Endodermal cell (in vitro differentiated cells): ENCODE measurements at places on chromosomes 1 and 21. TPM values are rescaled to one million over a fixed set of nuclear protein-coding genes. Genes with fewer than 3 reads are reported as not detected.

GRCh38 chr21:46124926-46125845, 27.3 kb downstream of the COL6A2 start:
- DNase-seq: peak; percentile 32
- H3K4me1 ChIP-seq: no peaks in the 10 kb centered on the region
- no peak overlapping the region for H3K4me3 ChIP-seq
- no peak overlapping the region for H3K27ac ChIP-seq
- H3K36me3 ChIP-seq: peaks cover 37% of the 10 kb centered on the region

GRCh38 chr1:233300326-233300725, 4.8 kb upstream of the PCNX2 start:
- no peak overlapping the region for H3K27ac ChIP-seq
- no peak overlapping the region for H3K4me3 ChIP-seq
- no peaks in the 10 kb centered on the region for H3K4me1 ChIP-seq
- no peak for DNase-seq

GRCh38 chr1:240338837-240339236, 247.2 kb downstream of the FMN2 start:
- H3K27me3 ChIP-seq: no peaks in the 10 kb centered on the region
- H3K36me3 ChIP-seq: peaks cover 39% of the 10 kb centered on the region
- H3K4me3 ChIP-seq: no peak overlapping the region
- no peak for DNase-seq

GRCh38 chr1:215599418-215600074, 32.4 kb downstream of the KCTD3 start:
- DNase-seq: no peak
- H3K4me3 ChIP-seq: no peak overlapping the region
- no peaks in the 10 kb centered on the region for H3K4me1 ChIP-seq
- peaks cover 58% of the 10 kb centered on the region for H3K36me3 ChIP-seq
- peak overlapping the region; percentile 54 for H3K27ac ChIP-seq

DNA sequence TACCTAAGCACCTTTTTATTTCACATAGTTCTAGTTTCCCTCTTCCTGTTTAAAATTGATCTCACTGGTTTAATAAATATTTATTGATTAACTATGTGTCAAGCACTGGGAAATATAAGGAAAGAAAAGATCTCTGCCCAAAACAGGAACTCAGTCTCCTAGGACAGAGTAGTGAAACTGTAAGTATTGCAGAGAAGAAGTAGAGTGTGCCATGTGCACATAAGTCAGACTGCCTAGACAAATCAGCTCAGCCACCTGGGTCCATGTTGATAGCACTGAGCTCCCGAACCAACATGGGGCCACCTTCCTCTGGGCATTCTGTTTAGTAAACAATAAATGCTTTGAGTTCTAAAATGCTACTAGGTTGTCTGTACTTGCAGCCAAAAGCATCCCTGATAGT, 9.8 kb upstream of the SSX2IP start:
- H3K4me3 ChIP-seq: no peak overlapping the region
- H3K27ac ChIP-seq: no peak overlapping the region
- no peaks in the 10 kb centered on the region for H3K36me3 ChIP-seq
- H3K27me3 ChIP-seq: no peaks in the 10 kb centered on the region

DNA sequence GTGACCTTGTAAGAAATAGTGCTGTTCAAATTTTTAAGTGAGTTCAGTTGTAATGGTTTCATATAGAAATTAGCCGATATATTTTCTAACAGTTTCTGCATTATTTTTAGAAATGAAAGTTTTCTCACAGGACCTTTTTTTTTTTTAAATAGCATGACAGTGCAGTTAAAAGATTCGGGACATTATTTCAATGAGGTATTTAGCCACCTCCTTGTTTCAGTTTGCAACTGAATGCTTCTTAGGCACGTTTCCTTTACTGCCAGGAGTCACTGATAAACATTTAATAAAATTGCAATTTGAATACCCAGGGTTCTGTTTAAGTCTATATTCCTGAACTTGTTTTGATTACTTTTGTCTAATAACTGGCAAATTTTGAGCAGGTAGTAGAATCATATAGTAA, 304.7 kb downstream of the TM2D1 start:
- H3K4me3 ChIP-seq: no peak overlapping the region
- no peaks in the 10 kb centered on the region for H3K36me3 ChIP-seq
- no peaks in the 10 kb centered on the region for H3K27me3 ChIP-seq
- no peak for DNase-seq

DNA sequence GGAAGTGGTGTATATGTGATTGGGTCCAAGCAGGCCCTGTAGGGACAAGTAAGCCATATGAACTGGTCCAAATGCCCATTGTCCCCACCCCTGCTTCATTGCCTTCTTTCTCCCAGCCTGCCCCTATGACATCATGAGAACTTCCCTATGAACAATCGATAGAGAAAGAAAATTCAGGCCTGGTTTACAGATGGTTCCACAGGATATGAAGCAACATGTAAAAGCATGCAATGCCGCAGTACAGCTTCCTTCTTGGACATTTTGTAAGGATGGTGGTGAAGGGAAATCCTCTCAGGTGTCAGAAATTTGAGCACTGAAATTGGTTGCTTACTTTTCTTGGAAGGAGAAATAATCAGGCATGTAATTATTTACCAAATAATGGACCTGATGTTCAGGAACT, 581.7 kb downstream of the MRPL39 start:
- H3K36me3 ChIP-seq: no peaks in the 10 kb centered on the region
- no peaks in the 10 kb centered on the region for H3K27me3 ChIP-seq
- no peak for DNase-seq

Gene DOCK7
- 70.8 and 72.8 TPM in 2 replicates for total RNA-seq
